ENCODE measurements at places on chromosomes 6 and 20.

GRCh38 chr20:11137688-11138087 lies 463.9 kb upstream of the JAG1 start:
- no peak for DNase-seq

DNA sequence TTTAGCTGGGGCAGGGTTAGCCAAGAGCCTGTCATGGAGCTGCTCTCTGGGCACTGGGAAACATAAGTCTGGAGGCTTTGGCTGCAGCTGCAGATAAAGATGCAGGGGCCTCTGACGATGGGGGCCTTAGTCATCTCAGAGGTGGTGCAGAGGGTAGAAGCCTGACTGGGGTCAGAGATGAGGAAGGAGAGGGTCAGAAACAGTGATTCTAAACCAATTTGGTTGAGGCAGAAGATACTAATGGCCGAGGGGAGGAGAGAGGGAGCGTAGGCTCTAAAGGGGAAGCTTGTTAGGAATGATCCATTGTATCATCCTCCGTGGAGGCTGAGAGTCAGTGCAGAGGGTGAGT lies 33.8 kb downstream of the PLEKHG1 start:
- DNase-seq: no peak

DNA sequence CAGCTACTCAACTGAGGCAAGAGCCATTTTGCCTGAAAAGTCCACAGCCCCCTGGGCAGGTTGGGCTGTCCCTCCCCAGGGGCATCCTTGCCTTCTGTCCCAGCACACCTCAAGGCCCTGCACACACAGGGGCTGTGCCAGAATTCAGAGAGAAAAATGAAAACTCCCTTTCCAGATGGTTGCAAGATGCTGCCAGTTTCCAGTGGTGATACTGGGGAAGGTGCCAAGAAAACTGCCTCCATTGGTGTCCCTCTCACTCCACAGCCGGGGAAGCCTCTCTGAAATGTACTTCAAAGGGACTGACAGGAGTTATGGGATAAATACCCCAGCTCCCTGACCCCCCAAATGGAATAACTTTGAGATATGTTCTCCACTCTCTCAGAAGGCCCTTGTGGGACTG lies 154.2 kb upstream of the MAFB start:
- no peak for DNase-seq

- DNase-seq: no peak
Measured at GRCh38 chr6:41640426-41640825, 2.2 kb downstream of the MDFI start.

GRCh38 chr20:49969234-49969633 lies 13.5 kb upstream of the SNAI1 start:
- DNase-seq: no peak

- no peak for DNase-seq
Measured at GRCh38 chr6:135922746-135923145, 71.2 kb downstream of the PDE7B start.

DNA sequence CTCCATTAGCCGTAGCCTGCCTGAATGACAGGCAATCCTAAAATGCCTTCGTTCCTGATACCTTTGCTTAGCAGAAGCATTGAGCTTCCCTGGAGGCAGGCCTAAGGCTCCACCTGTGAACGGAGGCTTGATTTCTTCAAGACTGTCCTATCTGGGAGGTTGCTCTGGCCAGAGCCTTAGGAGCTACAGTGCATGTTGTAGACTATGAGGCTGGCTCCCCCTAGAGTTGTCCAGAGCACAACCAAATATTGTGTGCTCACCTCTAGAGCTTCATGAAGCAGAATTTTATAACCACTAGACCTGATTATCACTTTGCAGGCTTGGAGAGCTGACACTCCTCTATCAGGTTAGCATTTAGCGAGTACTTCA lies 217.8 kb downstream of the MAFB start:
- DNase-seq: no peak

DNA sequence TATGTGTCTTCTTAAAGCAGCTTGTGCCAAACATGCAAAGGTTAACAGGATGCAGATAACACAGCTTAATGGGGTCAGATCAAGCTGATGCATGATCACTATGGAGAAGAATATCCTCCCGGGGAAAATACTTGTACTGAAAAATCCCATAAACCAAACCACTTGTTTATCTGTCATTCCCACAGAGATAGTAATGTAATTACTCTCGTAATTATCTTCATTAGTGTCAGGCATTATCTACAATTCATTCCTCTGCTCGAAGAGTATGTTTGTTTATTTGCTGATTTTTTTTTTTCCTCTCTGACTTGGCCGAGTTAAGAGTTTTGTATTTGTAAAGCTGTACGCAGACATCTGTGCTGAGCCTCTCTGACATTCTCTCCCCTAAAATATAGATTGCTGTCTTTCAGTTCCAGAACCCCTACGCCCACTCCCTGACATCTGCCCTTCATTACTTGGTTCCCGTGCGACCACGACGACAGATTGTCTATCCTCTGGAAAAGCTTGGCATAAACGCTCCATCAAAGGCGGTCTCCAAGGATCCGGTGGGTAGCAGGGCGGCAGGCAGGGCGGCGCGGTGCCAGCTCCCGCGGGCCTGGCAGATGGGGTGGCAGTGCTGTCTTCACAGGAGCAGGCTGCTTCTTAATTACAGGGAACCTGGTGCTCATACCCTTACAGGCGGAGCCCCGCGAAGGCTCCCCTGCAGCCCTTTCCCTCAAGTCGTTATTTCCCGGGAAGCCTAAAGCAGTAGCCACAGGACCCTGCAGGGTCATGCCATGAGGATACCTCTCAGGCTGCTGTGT lies 147.2 kb downstream of the CFAP61 start:
- no peak for DNase-seq

GRCh38 chr6:150280703-150281102 lies 88.1 kb upstream of the IYD start:
- no peak for DNase-seq

GRCh38 chr6:16725145-16725864 lies 36.0 kb downstream of the ATXN1 start:
- DNase-seq: no peak

DNA sequence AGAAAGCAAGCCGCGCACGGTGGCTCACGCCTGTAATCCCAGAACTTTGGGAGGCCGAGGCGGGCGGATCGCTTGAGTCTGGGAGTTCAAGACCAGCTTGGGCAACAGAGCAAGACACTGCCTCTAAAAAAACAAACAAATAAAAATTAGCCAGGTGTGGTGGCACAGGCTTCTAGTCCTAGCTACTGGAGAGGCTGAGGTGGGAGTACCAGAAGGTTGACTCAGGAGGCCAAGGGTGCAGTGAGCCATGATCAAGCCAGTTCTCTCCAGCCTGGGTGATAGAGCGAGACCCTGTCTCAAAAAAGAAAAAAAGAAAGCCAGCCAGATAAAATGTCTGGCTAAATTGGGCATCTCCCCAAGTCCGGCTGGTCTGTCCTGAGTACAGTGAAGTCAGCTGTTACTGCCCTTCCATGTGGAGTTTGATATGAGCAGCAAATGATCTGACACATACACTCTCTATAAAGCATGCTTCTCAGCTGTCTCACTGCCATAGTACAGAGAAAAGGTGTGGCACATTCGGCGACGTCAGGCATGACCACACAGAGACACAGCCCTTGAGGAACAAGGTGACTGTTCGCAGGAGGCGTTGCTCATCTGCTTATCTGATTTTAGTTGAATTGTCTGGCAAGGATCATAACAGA lies 13.0 kb downstream of the CD83 start:
- no peak for DNase-seq

GRCh38 chr6:129497481-129498441 lies 212.2 kb downstream of the ARHGAP18 start:
- DNase-seq: no peak

- no peak for DNase-seq
Measured at GRCh38 chr6:317448-318144, 25.3 kb downstream of the DUSP22 start.

DNA sequence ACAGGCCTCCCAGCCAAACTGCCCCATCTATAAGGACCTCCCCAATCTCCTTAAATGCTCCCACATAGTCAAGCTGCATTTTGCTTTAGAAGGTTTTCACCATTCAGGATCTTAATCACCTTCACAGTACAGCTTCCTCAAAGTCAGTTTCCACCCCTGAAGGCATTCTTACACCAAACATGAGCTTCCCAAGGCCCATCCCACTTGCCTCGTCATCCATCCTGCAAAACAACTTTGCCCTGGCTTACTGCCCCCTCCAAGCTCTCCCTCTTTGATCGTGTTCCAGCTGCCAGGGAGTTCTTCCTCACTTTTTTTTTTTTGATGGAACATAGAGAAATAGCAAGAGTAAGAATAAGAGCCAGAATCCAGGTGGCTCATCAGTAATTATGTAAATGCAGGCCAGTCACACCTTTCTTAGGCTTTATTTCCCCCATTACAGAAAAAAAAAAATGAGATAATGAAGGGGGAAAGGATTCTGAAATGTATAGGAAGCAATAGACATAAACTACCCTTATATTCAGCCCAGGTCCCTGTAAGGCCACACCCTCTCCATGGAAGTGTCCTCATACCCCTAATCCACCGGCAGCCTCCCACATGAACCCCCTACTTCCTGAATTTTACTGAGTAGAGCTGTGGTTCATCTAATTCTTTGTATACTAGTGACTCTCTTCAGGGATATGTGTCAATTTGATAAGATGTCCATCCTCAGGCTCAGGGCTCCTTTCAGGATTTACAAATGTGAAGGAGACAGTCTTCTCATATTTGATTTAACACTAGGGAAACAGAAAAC lies 12.7 kb downstream of the TRIM27 start:
- DNase-seq: no peak

DNA sequence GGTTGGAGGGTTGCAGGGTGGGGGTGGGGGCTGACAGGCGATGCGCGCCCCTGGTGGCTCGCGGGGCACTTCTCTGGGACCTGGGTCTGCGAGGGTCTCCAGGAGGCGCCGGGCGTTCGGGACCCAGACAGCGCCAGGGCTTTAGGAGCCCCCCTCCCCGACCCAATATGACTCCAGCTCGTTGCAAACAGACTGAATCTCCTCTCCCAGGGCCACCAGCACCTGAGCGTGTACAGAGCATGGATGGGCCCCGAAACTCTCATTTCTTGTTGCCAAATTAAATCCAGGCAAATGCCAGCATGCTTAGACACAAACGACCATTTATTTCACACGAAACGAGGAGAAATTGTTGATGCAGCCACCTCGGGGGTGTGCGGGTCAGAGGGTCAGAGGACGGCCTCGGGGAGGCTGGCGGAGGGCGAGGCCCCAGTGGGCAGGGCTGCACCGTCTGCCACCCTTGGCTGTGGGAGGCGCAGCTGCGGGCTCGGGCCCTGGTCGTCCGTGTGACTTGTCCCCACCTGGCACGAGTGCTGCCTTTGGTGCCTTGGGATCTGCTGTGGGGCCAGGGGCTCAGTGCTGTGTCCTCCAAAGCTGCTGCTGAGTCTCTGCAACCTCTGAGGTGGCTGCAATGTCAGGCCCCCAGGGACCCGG lies 20.9 kb upstream of the GATA5 start:
- no peak for DNase-seq

DNA sequence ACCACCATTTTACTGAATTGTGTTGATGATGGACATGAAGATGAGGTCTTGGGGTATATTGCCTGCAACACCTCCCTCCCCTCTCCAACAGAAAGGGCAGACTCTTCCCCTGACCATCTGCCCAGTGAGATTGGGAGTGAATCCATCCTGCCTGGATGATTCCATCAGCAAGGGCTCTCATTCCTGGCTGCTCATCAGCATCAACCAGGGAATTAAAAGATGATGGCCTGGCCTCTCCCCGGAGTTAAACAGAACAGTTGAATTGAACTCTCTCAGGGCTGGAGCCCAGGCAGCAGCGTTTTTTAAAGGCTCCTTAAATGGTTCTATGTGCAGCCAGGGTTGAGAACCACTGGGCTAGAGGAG lies 14.6 kb upstream of the MRPS18A start:
- DNase-seq: no peak

GRCh38 chr6:129989396-129989795 lies 29.0 kb upstream of the L3MBTL3 start:
- no peak for DNase-seq

DNA sequence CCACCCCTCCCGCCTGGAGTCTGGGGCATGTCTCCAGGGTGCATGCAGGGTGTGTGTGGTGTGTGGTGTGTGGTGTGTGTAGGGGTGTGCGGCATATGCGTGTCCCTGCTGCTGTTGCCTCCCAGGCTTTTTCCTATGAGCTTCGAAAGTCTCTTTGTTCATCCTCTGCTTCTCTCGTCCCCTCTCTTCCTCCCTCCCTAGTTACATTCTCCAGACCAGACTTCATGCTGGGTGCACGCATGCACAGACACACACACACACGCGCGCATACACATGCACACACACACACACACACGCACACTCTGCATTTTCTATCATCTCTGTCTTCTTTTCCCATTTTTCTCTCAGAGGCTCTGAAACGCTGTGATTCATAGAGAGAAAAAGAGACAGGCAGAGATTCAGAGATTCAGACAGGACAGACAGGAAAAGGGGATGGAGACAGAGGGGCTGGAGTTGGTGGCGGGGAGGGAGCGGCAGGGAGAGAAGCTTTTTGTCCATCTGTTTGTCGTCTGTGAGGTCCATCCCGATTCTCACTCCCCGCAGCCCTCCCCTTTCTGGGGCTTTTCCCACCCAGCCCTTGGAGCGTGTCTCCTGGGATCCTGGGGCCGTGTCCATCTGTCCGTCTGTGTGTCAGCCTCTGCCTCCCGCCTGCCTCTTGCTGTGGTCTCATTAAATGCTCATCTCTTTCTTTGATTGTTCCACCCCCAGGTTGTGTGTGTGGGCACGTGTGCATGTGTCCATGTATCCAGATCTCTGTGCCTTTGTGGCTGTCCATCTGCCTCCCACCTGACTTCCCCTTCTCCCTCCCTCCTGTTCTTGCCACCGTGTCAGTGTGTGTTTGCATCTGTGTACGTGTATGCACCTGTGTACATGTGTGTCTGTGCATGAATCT lies 62.6 kb downstream of the SRC start:
- no peak for DNase-seq

DNA sequence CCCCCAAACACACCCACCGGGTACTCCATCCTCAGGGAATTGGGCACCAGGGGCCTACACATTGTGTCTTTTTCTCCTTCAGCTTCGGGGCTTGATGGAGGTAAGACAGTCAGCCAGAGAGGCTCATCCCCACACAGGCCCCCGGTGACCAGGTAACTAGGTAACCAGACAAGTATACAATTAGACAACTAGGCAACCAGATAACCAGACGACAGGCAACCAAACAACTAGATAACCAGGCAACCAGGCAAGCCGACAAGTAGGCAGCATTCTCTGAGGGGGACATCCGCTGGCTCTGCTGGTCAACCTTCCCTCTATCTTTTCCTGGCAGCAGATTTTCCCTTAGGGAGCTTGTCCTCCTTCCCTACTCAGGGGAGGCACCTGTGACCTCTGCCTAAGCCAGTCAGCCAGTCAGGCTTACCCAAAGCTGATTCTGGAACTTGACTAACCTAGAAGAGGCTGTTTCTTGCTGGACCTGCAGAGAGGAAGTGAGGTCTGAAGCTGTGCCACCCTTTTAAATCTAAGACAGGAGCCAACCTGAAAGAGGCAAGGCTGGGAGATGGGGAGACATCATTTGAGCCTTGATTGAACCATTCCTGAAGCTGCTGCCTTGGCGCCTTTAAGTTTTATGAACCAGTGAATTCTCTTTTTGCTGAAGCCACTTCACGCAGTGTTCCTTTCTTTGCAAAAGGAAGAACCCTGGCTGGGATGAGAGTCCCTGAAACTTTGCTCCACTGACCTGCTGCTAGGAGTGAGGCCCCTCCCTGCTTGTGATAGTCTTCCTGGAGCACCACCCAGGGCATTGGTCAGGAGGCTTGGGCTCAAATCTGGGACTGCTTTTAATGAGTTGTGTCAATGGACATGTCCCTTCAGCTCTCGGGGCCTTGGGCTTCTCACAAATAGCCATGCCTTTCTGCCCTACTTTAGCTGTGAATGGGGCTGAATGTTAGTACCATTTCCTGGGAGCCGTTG lies 96.4 kb upstream of the RNF24 start:
- no peak for DNase-seq

GRCh38 chr20:44173846-44174245 lies 13.1 kb downstream of the JPH2 start:
- DNase-seq: no peak

GRCh38 chr20:25020345-25020744 lies 27.8 kb upstream of the APMAP start:
- no peak for DNase-seq
